ENCODE measurements at places on chromosomes 1 and 21.
A peak's percentile ranks its signal among the peaks of the same experiment; 100 is the strongest.

DNA sequence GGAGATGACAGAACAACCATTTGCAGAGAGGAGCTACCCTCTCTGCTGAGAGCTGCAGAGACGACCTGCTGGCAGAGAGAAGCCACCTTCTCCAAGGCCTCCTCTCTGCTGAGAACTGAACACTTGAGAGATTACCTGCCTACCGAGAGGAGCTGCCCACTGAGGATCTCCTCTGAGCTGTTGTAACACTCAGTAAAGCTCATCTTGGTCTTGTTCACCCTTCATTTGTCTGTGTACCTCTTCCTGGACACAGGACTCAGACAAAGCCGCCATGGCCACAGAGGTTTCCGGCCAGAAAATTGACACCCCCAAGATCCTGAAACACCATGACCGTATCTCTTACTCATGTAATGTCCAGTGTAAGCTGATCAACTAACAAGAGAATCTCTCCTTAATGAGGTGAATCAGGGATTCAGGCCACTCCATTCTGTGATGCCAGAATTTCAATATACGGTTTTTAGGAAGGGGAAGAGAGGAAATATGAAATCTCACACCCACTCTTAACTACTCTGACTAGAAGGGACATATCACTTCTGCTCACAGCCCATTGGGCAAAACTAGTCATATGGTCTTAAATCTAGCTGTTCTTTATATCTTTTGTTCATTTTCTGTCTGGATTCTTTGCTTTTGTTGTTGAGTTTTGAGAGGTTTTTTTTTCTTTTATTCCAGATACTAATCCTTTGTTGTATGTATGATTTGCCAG is 83.8 kb downstream of the RHOU start:
- DNase-seq, result no peak

- no peak for DNase-seq
These were observed 332.1 kb downstream of the PTPRC start for GRCh38 chr1:198970916-198971315.

- DNase-seq, result peak; percentile 82
These were observed 440 bp downstream of the PIGP start for GRCh38 chr21:37072274-37072987.

DNA sequence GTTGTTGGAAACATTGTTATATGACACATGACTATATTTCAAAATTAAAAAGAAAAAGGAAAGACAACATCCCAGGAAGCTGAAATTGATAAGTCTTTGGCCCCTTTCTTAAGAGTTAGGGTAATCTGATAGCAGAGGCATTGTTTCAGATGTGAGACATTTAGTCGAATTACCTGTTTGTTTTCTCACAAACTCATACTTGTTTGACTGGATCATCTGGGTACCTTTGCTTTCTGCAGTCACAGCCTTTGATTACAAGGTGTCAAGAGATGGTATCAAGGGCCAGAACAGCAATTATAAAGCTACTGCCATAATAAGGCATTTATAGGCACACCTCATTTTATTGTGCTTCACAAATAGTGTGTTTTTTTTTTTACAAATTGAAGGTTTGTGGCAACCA is 136.3 kb downstream of the DUSP10 start:
- no peak for DNase-seq

- no peak for DNase-seq
These were observed 66.0 kb upstream of the GRIK3 start for GRCh38 chr1:37100310-37100709.

- no peak for DNase-seq
These were observed 47.1 kb downstream of the ELK4 start for GRCh38 chr1:205584732-205585131.

GRCh38 chr1:157142201-157142600 is 4.0 kb upstream of the ETV3 start:
- DNase-seq, result no peak

DNA sequence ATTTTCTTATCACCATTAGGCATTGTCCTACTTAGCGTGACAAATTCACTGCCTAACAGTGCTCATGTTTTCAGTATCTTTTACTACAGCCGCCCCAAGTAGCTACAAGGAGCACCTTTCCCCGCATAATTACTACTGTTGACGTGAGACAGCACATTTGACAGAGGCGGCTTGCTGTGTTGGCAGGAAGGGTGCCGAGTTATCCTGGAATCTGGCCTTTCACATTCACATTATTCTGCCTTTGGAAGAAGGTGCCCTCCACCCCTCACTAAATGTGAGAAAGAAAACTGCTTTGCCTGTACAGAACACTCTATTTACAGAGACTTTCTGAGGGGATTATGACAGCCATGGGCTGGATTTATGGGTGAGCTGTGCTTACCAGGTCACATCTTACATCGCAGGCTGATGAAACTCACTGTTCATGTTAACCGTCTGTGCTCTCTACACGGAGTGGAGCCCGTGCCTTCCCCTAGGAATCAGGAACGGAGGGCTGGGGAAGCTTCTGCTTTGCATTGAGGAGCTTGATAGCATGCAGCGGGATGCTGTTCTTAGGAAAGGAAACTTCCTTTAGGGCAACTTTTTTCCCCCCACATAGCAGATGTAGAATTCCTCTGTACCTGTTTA is 148.0 kb upstream of the ZRANB2 start:
- no peak for DNase-seq

DNA sequence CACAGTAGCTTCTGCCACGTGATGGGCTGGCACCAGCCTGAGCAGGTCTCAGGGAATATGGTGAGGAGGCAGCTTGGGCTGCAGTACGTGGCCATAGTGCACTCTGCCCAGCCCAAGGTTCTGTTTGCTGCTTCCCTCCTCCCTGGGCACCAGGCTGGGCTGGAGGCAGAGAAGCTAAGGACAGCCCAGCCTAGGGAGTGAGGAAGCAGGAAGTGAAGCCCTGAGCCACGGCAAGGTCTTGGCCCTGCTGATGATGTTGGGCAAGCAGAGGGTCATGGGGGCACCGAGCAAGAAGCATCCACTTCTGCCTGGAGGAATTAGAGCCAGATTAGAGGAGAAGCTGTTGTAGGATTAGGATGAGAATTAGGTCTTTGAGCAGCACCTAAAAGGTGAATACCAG is 326.7 kb upstream of the VAMP3 start:
- no peak for DNase-seq

DNA sequence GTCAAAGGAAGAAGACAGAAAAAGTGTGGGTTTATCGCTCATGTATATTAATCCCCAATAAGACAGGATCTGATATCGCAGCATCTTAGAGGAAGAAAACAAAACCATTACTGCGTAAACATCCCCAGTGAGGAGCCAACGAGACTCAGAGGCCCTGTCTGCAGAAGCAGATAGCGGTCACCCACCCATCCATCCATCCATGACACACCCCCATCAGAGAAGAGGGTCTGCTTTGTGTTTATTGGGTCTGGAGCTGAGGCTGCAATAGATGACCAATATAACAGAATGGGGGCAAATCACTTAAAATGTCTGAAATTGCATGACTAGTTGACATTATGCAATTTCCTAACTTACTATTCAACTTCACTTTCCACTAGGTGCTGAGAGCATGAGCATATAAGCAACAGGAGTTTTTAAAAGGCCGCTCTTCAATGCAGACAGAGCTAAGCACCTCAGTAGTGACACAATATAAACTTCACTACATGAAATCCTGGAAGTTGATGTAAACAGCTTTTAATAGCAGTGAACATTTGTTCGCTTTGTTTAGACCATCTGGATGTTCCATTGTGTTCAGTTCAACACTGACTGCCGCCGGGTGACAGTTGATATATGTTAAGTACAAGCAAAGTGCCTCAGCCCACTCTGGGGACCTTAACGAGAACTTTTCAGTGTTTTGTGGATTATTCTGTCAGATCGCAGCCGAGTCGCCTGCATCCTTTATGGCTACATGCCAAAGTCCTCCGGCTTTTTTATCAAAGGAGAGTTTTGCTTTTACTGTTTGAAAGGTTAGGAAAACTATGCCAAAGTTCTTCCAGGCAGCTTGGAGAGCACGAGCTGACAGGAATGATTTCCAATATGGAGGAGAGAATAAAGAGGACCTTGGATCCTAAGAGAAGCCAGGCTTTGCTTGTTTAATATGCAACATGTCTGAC is 167.5 kb downstream of the ZNF281 start:
- no peak for DNase-seq

DNA sequence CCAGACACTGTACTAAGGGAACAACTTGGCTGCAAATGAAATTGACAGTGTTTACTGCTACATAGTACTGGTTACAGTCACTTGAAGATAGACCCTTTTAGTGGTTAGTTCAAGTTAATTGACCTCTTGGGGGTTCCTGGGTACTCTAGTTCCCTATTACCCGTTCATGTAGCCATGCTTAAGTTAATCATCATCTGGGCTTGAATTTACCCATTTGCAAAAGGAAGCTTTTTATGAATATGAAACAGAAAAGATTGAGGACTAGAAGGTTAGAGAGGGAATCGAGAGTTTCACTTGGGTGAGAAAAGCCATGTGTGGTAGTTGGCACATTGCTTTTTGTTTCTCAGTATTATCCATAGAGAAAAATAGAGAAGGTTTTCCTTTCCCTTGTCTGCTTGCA is 2.7 kb downstream of the MIA3 start:
- DNase-seq, result no peak

DNA sequence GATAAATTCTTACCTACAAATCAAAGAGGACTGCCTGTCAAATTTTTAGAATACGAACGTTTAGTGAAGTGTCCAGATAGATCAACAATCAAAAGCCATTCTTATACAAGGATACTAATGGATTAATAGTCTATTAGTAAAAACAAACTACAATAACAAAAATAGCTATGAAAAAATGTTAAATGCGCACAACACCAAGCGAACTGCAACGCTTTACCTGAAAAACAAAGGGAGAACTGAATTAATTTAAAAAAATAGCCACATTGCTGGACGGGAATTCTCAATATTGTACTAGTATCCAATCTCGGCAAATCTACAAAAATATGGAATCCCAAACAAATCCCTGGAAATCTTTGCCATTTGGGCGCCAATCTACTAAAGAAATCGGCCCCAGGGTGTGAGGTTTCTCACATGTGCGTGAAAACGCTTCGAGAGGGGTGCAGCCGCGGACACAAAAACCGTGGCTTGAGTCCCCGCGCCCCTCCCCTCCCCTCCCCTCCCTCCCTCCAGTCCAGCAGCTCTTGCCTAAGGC is 55.6 kb downstream of the TRAF5 start:
- no peak for DNase-seq

- peak; percentile 87 for DNase-seq
These were observed 1.6 kb downstream of the SPEN start for GRCh38 chr1:15848929-15849774.

DNA sequence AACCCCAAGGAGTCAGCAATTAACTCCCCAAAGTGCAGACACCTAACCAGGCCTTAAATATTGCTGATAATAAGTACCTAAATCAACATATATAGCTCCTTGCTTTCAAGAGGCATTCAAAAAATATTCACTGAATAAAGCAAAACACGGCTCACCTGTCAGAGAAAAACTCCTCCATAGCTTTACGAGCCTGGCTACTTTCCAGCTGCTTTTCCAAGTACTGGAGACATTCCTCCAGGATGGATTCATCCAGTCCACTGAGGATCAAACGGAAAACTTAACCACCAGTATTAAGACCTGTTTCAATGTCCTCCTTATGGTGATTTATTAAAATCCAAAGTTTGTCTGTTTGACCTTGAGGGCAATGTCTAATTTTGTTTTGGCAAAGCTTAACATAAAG is 44.6 kb downstream of the UBR4 start:
- no peak for DNase-seq

GRCh38 chr1:8075511-8076051 is 49.5 kb upstream of the ERRFI1 start:
- no peak for DNase-seq

- no peak for DNase-seq
These were observed 838.8 kb upstream of the ADAMTS5 start for GRCh38 chr21:27805696-27806095.

GRCh38 chr1:171841931-171842761 is 848 bp downstream of the DNM3 start:
- DNase-seq, result peak; percentile 65

DNA sequence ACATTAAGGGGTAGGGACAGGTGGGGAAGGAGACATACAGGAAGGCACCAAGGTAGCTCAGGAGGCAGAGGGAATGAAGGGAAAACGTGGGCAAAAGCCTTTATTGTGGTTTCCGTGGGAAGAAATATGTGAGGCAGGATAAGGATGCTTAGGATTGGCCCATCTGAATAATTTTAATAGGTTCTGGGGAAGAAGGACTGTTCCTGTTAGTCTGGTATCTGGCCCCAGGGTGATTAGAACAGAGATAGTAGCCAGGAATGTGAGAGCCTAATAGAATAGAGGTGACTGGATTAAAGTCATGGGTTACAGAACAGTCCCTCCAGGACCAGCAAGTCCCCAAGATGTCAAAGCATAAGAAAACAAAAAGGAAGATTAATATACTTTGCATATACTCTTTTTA is 545.2 kb upstream of the CAMK1G start:
- DNase-seq, result no peak

Data from tibial artery (tissue), 4 donors.